ENCODE measurements at places on chromosomes 16 and 17.

DNA sequence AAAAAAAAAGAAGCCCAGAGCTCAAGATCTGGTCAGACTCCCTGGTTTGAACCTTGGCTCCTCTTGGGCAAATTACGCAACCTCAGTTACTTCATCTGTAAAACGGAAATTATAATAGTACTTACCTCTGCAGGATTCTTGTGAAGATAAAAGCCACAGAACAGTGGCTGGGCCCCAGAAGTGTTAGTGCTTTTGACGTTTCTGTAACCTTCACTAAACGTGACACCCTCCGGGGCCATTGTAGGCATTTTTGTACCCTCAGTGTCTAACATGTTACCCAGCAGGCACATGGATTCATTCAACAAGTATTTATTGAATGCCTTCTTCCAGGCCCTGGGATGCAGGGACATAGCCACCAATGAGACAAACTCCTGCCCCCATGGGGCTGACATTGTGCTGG is 58.0 kb downstream of the PITPNC1 start:
- DNase-seq, result peak; percentile 22

GRCh38 chr16:85566561-85567100 is 46.5 kb upstream of the GSE1 start:
- no peak for DNase-seq

DNA sequence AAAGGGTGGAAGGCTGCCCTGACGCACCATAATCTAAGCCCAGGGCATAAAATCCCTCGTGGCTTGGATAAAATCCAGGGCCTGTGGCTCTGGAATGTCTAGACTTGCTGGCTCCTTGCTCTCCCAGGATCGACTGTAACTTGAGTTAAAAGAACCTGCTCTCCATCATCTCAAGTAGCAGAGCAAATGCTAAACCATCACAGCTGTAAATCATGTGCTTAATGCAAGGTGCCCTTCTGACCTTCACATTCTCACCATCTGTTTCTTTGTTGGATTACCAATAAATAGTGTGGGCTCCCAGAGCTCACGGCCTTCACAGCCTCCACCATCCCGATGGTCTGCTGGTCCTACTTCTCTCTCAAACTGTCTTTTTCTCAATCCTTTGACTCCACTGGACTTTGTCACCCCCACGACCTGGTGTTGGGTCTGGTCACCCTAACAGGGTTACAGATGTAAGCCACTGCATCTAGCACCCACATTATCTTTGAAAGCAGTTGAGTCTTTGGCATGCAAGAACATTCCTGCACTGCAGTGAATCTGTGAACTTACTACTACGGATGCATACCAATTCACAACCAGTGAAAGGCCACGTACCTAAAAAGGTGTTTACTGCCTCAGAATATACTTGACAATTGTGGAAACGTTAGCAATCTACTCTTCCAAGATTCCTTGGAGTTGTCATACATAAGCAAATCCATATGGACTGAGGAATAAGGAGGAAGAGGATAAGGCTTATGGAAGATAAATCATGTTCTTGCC is 15.3 kb downstream of the RSL1D1 start:
- DNase-seq, result no peak

DNA sequence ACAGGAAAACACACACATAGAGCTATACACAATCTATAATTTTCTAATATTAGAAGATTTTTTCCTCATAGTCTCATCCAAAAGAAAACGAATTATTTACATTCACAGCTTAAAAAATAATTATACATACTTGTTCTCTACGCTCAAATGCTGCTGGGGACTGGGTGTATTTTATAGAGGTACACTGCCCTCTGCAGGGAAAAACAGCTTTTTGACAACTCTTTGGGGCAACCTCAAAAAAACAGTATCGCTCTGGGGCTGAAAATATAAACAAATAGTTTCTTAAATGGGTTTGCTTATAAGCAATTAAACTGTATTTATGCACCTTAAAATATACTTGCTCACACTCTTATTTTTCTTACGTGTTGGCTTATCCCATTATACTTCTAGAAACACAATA is 261.8 kb upstream of the PSMD7 start:
- no peak for DNase-seq

DNA sequence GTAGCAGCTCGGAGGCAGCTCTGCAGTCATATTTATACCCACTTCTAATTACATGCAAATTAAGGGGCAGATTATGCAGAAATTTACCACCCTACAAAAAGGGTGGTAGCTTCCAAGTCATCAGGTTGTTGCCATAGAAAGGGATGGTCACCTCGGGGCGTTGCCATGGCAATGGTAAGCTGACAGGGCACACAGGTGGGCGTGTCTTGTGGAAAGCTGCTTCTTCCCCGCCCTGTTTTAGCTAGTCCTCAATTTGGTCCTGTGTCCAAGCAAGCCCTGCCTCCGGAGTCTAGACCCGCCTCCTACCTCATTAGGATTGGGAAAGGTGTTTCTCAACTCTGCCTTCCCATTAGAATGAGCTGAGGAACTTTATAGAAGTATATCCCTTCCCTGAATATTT is 98.7 kb downstream of the HS3ST2 start:
- DNase-seq, result no peak

- DNase-seq, result no peak
These were observed 96.6 kb downstream of the NXN start for GRCh38 chr17:882827-883585.

DNA sequence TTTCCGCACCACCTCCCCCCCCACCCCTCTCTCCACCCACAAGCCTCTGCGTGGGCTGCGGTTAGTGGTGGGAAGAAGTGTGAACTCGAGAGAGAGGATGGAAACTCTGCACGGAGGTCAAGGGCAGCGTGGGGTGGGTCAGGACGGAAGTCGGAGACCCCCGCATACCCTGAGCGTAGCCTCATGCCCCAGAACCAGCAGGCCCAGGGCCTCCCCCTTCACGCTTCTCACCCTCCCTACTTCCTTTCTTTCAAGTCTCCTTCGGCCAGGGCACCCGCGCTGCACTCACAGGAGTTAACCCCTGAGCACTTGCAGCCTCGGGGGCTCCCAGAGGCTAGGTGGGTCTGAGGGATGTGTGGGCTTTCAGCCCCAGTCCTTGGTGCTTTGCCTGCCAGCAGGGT is 9.2 kb downstream of the TBKBP1 start:
- peak; percentile 73 for DNase-seq

DNA sequence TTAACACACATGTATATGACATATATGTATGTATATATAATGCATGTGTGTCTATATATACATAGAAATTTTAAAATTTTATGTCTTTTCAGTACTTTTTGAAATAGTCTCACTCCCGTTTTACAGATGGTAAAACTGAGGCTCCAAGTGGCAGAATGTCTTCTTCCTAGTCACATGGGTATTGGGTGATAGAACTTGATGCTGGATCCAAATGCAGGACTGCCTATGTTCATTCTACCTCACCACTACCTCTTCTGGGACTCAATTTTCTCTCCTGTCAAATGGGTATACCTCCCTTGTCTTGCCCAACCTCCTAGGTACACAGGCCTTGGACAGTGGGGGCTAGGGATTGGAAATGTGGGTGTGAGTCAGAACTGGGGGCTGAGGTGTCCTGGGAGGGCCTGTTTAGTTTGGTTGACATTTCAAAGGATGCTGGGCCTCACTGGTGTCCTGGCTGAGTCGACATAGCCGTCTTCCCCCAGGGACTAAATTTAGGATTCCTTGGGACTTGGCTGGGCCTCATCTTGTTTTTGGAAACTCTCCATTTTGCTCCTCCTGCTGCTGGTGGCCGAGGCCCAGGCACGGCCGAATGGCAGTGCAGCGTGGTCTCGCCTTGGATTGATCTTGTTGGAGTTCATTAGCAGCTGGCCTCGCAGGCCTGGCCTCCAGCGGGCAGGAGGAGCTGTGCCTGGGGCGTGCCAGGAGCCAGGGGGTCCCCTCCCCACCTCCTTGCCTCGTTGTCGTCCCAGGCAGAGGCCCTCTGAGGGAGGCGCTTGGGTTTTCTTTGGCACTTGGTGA is 25.9 kb downstream of the NKD1 start:
- DNase-seq, result no peak

All from stimulated activated CD8-positive, alpha-beta memory T cell treated with anti-CD3 and anti-CD28 coated beads, Interleukin-12 subunit alpha, Interleukin-12 subunit beta, amount 100 ng/mL, for 4 hours (primary cell).